ENCODE measurements at places on chromosomes 5 and 9. TPM values are rescaled to one million over a fixed set of nuclear protein-coding genes. Genes with fewer than 3 reads are reported as not detected.

The TLE1 gene
- total RNA-seq: 70.1 TPM

The NTNG2 gene
- 3.5 TPM for total RNA-seq

The DOCK8 gene
- total RNA-seq: 47.2 TPM

The GHR gene
- 4.4 TPM for total RNA-seq

The BRD8 gene
- total RNA-seq: 55.7 TPM

The GPBP1 gene
- 64.1 TPM for total RNA-seq

The TNFSF15 gene
- 2.2 TPM for total RNA-seq

The BAAT gene
- 117 TPM for total RNA-seq

The THBS4 gene
- total RNA-seq: 1.5 TPM

The CCNO gene
- total RNA-seq: 14.4 TPM

The RLN2 gene
- not detected for total RNA-seq

The GPR150 gene
- total RNA-seq: not detected

The FAM151B gene
- total RNA-seq: 3.0 TPM

The GRM6 gene
- total RNA-seq: not detected

The PCDHGA4 gene
- 3.3 TPM for total RNA-seq

The ANGPTL2 gene
- 55.2 TPM for total RNA-seq

The GALNT12 gene
- total RNA-seq: 28.6 TPM

The STK32A gene
- 11.3 TPM for total RNA-seq

The SLC34A3 gene
- 0.49 TPM for total RNA-seq

The QRFP gene
- total RNA-seq: not detected

The HSPB3 gene
- total RNA-seq: 0.46 TPM

The OTP gene
- total RNA-seq: not detected

The CNTLN gene
- total RNA-seq: 5.4 TPM

The ZNF354C gene
- total RNA-seq: 6.9 TPM

The CDH12 gene
- 0.09 TPM for total RNA-seq

The MORN5 gene
- 7.8 TPM for total RNA-seq

The SH3RF2 gene
- total RNA-seq: 106 TPM

The AHRR gene
- total RNA-seq: 3.5 TPM

The PCDHB15 gene
- 3.6 TPM for total RNA-seq

The PCDHGA3 gene
- total RNA-seq: 4.0 TPM

The MEIKIN gene
- not detected for total RNA-seq

The SHOC1 gene
- not detected for total RNA-seq

The BTNL8 gene
- 47.3 TPM for total RNA-seq

The AFAP1L1 gene
- total RNA-seq: 8.7 TPM

The MARCOL gene
- total RNA-seq: not detected

The EXD3 gene
- total RNA-seq: 47.6 TPM

The SLC25A48 gene
- total RNA-seq: 0.43 TPM

The GKAP1 gene
- 14.0 TPM for total RNA-seq

The SPINK1 gene
- total RNA-seq: 234 TPM

The CTXN3 gene
- total RNA-seq: not detected

The C1QTNF3 gene
- total RNA-seq: 7.0 TPM

The AMBP gene
- 1,366 TPM for total RNA-seq

The ARID3C gene
- total RNA-seq: not detected

The MZB1 gene
- total RNA-seq: 1.1 TPM

The BTNL3 gene
- 0.09 TPM for total RNA-seq

The SLC6A7 gene
- total RNA-seq: not detected

The NUTM2F gene
- total RNA-seq: not detected

The PTGS1 gene
- total RNA-seq: 24.1 TPM

The MEGF10 gene
- total RNA-seq: 0.63 TPM

The CDH10 gene
- 0.14 TPM for total RNA-seq

The WNK2 gene
- 37.2 TPM for total RNA-seq

The PCDHB10 gene
- 2.5 TPM for total RNA-seq

The CSNK1G3 gene
- 48.0 TPM for total RNA-seq

The SPATA31E1 gene
- total RNA-seq: not detected

The SLC45A2 gene
- total RNA-seq: 0.66 TPM

The CORO2A gene
- 129 TPM for total RNA-seq
